ENCODE measurements at places on chromosomes 4 and X.

DNA sequence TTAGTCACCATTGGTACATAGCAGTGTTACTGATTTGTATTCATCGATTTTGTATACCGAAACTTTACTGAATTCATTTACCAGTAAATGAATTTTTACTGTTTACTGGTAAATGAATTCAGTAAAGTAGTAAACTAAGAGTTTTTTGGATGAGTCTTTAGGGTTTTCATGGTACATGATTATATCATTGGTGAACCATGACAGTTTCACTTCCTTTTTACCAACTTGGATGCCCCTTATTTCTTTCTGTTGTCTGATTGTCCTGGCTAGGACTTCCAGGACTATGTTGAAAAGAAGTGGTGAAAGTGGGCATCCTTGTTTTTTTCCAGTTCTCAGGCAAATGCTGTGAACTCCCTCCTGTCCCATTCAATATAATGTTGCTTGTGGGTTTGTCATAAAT, 494.9 kb downstream of the GALNTL6 start:
- DNase-seq = no peak

DNA sequence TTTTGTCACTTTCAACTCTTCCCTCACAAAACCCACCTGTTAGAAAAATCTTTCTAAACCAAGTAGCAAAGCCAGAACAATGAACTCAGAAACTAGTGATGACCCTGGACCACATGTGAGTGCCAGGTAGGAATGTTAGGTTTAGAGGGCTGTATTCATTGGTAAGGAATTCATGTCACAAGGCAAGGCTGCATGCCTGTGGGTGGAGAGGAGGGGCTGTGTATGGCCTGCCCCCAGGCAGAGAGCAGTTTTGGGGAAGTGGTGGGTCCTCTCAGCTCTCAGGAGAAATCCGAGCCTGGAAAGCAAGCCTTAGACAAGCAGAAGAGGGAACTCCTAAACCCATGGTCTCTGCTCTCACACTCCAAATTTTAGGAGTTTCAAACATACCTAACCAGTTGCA, 2.4 kb downstream of the RNF175 start:
- DNase-seq = no peak

- no peak for DNase-seq
These were observed 8.8 kb downstream of the PPM1K start for GRCh38 chr4:88275516-88275915.

- no peak for DNase-seq
These were observed 1743.8 kb upstream of the PCDH7 start for GRCh38 chr4:28976369-28976768.

- DNase-seq = no peak
These were observed at the start of gene SERTM2 for GRCh38 chrX:111511477-111511876. TSS of gene SERTM2 (plus strand) at chrX:111511645. CDS start at chrX:111518858, 7,213 bp downstream.
